ENCODE measurements at places on chromosomes 12 and 14.

GRCh38 chr12:27201169-27201568 lies 42.9 kb upstream of the STK38L start:
- no peak for DNase-seq

DNA sequence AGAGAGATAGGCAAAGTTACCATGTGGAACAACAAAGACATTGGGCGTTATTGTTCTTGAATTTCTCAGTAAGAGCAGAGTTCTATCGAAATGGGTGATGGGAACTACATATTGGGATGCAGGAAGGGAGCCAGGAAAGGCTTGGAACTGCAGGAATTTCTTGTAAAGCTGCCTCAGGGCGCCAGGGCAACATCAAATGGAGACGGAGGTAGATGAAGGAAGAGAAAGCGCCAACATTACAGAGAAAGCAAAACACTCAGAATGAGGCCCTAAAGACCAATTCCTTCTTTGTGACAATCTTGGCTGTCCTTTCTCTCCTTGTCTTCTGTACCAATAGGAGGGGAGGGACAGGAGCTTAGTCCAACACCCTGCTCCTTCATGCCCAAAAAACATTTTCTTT lies 148.4 kb downstream of the RPAP3 start:
- DNase-seq: no peak

DNA sequence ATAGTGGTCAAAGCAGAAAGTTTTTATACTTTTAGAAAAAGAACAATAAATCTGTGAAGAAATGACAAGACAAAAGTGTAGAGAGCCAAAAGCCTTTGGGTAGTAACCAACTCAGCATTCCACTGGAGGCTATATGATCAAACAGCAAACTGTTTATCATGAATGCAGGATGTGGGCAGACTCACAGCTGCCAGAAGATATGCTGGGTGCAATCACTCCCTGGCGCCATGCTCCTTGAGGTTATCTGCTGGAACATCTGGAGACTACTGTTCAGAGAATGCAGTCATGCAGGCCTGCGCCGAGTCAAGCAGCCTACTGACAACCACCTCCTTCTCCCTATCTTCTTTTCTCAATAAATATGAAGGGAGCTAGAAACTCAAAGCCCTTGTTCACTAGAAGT lies 49.0 kb upstream of the SLC8A3 start:
- no peak for DNase-seq

DNA sequence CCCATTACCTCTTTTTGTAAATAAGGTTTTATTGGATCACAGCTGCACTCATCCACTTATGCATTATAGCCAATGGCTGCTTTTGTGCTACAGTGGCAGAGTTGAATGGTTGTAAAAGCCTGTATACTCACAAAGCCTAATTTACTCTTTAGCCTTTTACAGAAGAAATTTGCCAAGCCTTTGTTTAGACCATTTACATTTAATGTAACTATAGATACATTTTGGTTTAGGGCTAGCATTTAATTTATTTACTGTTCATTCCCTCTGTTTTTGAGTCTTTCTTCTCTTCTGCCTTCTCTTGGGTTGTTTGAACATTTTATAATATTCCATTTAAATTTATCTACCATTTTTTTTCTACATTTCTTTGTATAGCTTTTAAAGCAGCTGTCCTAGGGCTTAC lies 217.1 kb upstream of the AMIGO2 start:
- DNase-seq: no peak

DNA sequence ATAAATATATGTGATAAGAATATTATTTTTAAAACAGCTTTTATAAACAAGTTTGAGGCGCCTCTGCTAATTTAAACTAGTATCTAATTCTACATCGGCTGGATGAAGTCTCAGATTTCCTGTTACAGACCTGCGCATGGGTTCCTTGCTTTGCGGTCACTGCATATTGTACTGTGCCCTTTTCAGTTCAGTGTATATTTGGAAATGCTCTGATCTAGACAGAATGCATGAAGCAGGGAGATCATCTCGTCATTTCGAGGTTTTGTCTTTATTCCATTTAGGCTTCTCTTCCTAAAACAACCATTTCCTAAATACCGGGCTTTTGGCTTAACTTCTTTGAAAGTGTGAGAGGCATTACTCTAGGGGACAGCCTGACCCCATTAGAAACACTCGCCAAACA lies 25.6 kb downstream of the CRACR2A start:
- no peak for DNase-seq

GRCh38 chr12:122659579-122659978 lies 43.6 kb downstream of the HCAR2 start:
- no peak for DNase-seq
